ENCODE measurements at places on chromosomes 16 and 17.
A peak's percentile ranks its signal among the peaks of the same experiment; 100 is the strongest.

- no peak for DNase-seq
Measured at GRCh38 chr16:15924996-15925395, 24.4 kb upstream of the ABCC1 start.

GRCh38 chr16:53370827-53371226, 63.4 kb upstream of the RBL2 start:
- no peak for DNase-seq

DNA sequence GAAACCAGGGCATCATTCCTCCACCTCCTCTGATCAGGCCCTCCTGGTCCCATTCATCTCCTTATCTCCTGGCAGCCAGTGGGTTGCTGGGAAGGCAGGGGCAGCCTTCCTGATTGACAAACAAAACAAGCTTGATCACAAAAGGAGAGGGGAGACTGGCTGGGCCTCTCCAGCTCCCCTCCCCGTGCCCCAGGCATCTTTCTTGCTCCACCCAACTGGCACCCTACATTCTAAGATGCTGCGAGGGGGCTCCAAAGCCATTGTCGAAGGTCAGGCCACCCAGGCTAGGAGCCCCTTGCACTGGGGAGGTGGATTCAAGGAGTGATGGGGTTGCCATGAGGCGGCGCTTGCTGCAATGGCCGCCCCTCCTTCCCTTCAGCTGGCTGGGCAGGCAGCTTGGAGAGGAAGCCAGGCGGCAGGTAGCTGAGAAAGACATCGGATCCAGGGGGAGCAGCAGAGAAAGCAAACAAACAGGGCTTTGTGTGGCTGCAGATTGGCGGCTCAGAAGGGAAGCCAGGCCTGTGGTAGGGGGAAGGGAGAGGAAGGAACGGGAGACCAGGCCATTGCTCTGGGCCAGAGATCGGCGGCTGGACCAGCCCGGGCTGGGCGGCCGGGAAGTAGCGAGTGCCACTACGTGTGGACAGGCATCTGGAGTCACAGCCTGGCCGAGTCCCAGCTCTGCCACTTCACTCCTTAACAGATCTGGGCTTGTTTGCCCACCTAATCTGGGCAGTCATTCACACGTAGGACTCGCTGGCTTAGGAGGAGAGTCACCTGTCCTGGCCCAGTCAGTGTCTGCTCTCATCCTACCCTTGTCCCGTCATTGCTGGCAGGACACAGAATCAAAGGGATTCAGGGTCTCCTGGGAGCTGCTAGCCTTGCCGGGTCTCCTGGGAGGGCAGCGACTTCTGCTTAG, 12.3 kb downstream of the RAI1 start:
- peak; percentile 90 for DNase-seq

- no peak for DNase-seq
Measured at GRCh38 chr17:301681-302299, 50.8 kb downstream of the RPH3AL start.

- DNase-seq: no peak
Measured at GRCh38 chr16:3195975-3196374, 8.0 kb downstream of the OR1F1 start.

Measured in pancreas (tissue), 10 donors.